ENCODE measurements at places on chromosomes 2 and 18.

GRCh38 chr18:10457128-10457527, 2.7 kb downstream of the APCDD1 start:
- H3K27me3 ChIP-seq = peaks cover 37% of the 10 kb centered on the region
- no peak overlapping the region for H3K4me3 ChIP-seq
- H3K36me3 ChIP-seq = no peaks in the 10 kb centered on the region
- DNase-seq = no peak
- no peak overlapping the region for H3K27ac ChIP-seq

DNA sequence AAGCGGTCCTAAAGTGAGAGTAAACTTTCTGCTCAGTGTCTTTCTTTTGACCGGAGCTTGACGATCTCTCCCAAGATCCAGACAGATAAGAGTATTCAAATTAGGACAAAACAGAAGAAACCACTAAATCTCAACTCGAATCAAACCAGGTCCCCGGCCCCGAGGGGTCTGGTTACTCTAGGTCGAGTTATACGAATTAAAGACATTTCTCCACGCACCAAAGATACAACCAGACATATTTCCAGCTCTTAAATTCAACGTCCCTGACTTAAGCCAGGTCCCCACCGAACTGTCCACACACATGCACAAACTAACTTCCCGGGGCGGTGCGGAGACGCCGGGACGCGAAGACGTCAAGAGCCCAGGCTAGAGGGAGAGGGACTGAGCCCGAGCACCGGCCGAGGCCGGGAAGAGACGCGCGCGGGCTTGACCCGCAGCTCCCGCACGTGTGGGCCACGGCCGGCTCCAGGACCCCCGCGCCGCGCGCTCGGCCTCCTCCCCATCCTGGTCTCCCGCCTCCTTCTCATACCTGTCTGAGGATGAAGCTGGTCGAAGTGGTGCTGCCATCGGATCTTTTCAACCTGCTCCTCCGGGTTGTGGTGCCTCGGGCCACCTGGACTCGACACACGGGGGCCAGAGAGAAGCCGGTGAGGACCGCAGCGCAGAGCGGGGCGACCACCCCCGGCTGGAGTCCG, 896 bp downstream of the CACNB4 start:
- peak overlapping the region; percentile 85 for H3K4me3 ChIP-seq
- DNase-seq = no peak
- peaks cover 7% of the 10 kb centered on the region for H3K4me1 ChIP-seq
- H3K36me3 ChIP-seq = no peaks in the 10 kb centered on the region
- peak overlapping the region; percentile 39 for H3K27ac ChIP-seq

GRCh38 chr2:220228310-220229006, 601.0 kb downstream of the SLC4A3 start:
- no peak for DNase-seq
- H3K27me3 ChIP-seq = no peaks in the 10 kb centered on the region
- H3K4me3 ChIP-seq = no peak overlapping the region
- no peak overlapping the region for H3K27ac ChIP-seq
- peaks cover 17% of the 10 kb centered on the region for H3K4me1 ChIP-seq

GRCh38 chr18:45359275-45360009, 255.8 kb upstream of the SLC14A2 start:
- peaks cover 27% of the 10 kb centered on the region for H3K27me3 ChIP-seq
- peak overlapping the region; percentile 22 for H3K4me3 ChIP-seq
- DNase-seq = peak; percentile 36
- peak overlapping the region; percentile 78 for H3K27ac ChIP-seq
- no peaks in the 10 kb centered on the region for H3K36me3 ChIP-seq

DNA sequence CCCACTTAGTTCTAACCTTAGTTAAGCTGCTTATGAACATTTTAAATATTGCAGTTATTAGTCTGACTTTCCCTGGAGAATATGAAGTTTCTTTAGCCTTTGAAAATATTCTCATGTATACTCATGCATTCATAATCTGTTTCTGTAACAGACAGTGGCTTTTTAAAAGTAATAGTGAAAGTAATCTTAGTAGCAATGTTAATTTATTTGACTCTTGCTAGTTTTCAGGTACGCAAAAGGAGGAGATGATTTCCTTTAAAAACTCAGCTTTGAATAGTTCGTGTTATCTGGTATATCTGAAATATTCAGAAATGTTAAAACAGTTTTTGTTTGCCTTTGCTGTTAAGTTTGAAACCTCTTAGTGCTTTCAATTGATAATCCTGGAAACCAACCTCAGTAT, 3.8 kb downstream of the ANKRD12 start:
- DNase-seq = no peak
- no peak overlapping the region for H3K4me3 ChIP-seq
- no peaks in the 10 kb centered on the region for H3K27me3 ChIP-seq
- no peak overlapping the region for H3K27ac ChIP-seq

DNA sequence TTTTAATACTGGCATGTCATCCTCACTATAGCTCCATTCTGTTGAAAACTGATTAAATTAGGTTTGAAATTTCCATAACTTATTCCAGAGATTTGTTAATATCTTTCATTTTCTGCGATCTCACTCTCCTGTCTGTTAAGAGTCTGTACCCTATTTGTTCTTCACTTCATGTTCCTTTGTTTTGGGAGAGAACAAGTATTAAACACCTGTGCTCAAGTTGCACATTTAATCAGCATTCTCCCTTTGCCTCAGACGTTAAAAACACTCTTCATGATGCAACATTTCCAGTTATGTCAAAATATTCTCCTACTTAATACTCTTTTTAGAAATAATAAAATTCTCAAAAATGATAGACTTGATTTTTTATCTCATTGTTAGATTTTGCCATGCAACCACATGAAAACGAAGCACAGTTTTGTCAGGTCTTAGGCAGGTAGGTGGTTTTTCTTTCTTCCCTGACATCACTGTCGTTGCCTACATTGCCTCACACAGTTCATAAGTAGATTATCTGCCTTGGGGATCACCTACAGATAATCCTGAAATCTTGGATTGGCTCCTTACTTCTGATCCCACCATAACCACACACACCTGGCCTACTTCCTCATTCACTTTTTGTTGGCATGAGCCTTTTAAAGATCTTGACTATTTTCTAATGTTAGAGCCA, 109.9 kb downstream of the GAREM1 start:
- no peak overlapping the region for H3K27ac ChIP-seq
- no peak for DNase-seq
- peaks cover 1% of the 10 kb centered on the region for H3K36me3 ChIP-seq
- H3K27me3 ChIP-seq = peaks cover 4% of the 10 kb centered on the region
- peaks cover 10% of the 10 kb centered on the region for H3K4me1 ChIP-seq

DNA sequence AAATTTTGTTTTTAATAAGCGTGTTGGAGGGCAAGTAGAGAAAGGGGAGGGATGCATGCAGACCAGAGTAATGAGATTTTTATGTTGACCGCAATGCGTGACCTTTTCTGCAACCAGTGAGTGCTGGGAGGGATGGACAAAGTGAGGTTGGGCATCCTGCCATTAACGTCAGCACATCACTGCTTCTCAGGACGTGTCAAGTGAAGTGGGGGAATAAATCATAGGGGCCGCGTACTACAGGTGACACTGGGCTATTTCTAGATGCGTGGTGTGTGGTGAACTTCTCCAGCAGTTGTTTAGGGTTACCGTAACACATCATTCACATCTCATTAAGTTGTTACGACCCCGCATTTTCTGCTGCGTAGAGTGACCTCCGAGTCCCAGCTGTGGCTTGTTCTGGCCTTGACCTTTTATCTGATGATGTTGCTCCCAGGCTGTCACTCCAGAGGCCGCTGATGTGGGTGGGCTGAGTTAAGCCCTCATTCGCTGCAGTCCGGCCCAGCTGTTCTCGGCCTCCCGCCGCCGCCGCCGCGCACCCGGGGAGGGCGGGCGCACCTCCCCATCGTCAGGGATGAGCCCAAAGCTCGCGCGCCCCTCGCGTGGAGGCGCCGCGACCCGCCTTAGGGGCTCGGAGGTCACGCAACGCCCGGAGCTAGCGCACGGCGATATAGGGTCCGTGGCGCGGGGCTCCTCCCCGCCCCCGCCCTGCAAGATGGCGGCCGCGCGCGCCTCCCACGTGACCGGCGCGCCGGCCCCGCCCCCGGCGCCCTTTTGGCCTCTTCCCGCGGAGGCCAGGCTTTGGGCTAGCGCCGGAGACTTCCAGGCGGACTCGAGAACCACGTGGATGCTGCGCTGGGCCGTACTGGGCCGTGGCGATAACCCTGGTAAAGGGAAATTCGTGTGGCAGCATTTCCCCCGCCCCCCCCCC, 3.5 kb downstream of the ZCCHC2 start:
- peaks cover 27% of the 10 kb centered on the region for H3K4me1 ChIP-seq
- H3K4me3 ChIP-seq = peak overlapping the region; percentile 81
- H3K36me3 ChIP-seq = peaks cover 2% of the 10 kb centered on the region
- no peaks in the 10 kb centered on the region for H3K27me3 ChIP-seq
- DNase-seq = peak; percentile 60
- peak overlapping the region; percentile 91 for H3K27ac ChIP-seq

DNA sequence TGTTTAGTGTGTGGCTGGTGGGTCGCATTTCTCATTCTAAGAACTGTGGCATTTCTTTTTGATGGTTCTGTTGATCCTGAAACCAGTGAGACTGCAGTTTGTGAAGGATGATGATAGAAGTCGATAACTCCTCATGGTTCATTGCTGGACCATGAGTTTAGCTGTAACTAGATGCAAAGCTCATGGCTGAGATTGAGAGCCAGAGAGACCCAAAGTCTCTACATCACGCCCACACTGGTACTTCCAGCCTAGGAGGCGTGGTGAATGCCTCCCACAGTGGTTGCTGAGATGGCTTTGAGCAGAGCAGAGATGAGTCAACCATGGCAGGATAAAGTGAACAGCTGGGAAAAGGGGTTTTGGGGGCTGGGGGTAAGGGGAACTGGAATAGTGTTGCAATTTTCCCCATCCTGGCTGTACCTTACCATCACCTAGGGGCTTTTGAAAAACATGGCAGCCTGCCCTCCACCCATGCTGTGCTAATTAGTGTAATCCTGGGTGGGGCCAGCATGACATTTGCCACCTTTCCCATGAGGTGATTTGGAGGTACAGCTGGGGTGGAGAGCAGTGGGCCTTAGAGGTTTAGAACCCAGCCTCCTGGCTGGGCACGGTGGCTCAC, 24.1 kb downstream of the INPP4A start:
- no peaks in the 10 kb centered on the region for H3K27me3 ChIP-seq
- H3K36me3 ChIP-seq = peaks cover 1% of the 10 kb centered on the region
- no peak overlapping the region for H3K4me3 ChIP-seq

GRCh38 chr2:9782197-9782719, 61.0 kb upstream of the TAF1B start:
- H3K4me3 ChIP-seq = no peak overlapping the region
- no peak overlapping the region for H3K27ac ChIP-seq
- no peaks in the 10 kb centered on the region for H3K36me3 ChIP-seq
- H3K27me3 ChIP-seq = peaks cover 4% of the 10 kb centered on the region
- no peak for DNase-seq

DNA sequence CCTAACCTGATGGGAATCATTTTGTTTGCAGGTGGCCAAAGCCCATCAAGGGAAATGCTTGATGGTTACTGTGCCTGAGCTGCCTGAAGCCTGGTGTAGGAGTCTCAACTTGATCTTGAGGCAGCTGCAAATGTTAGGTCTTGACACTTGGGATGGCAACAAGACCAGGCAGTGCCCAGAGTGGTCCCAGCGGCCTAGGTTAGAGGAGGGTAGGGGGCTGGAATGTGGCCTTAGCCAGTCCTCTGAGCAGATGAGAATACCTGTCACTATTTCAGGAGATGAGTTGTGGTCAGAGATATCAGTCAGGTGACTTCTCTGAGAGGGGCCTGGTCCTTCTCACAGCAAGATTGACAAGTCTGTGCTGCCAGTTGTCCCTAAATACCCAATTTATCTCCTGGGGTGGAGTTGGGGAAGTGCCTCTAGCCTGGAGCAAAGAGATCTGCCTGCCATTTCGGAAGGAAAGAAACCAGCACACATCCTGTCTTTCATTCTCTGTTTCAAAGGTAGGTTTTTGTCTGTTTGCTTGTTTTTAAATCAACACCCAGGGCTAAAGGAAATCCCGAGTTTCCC, 13.4 kb downstream of the SPTBN1 start:
- no peak for DNase-seq
- H3K4me3 ChIP-seq = no peak overlapping the region
- no peak overlapping the region for H3K27ac ChIP-seq
- H3K4me1 ChIP-seq = peaks cover 3% of the 10 kb centered on the region
- no peaks in the 10 kb centered on the region for H3K27me3 ChIP-seq

DNA sequence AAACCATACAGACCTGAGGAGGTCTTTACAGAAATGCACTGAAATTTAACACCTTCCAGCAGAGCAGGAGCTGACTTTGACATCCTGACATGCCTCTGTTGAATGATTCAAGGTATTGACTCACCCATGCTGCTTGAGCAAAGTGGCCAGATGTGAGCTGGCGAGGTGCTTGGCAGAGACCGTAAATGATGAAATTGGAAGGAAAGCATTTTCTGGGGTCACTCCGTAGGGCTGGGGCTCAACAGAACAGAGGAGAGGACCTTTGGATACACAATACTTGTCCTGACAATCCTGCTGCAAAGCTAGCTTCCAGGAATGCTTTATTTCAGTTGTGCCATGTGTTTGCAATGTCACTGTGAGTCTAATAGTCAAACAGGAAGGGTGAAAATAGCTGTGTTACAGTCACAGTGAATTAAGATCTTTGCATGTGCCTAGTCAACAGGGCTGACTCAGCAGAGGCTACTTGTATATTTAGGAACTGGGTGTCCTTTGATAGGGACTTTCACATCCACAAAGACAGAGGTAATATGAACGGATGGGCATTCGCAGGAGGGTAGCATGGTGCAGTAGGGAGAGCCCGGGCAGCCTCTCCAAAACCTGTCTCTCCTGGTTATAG, 31.6 kb upstream of the NCK2 start:
- H3K27ac ChIP-seq = peak overlapping the region; percentile 87
- H3K4me1 ChIP-seq = peaks cover 49% of the 10 kb centered on the region
- H3K27me3 ChIP-seq = peaks cover 14% of the 10 kb centered on the region
- DNase-seq = no peak

DNA sequence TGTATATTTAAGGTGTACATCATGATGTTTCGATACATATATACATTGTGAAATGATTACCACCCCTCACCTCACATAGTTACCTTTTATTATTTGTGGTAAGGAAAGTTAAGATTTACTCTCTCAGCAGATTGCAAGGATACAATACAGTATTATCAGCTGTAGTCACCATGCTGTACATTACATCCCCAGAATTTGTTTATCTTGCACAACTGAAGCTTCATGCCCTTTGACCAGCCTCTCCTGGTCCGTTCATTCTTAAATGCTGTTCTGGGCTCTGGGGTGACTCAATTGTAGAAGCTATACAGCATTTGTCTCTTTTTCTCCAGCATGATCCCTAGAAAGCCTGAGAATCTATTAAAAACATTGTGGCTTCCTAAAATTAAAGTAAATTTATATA, 90.8 kb downstream of the PTPRM start:
- no peaks in the 10 kb centered on the region for H3K36me3 ChIP-seq
- DNase-seq = no peak
- no peak overlapping the region for H3K27ac ChIP-seq
- H3K4me3 ChIP-seq = no peak overlapping the region
- no peaks in the 10 kb centered on the region for H3K27me3 ChIP-seq
- peaks cover 7% of the 10 kb centered on the region for H3K4me1 ChIP-seq

GRCh38 chr2:242075168-242075567, 205.6 kb downstream of the RTP5 start:
- H3K4me1 ChIP-seq = peaks cover 17% of the 10 kb centered on the region
- DNase-seq = no peak
- peaks cover 7% of the 10 kb centered on the region for H3K27me3 ChIP-seq
- H3K36me3 ChIP-seq = no peaks in the 10 kb centered on the region

Data from progenitor cell of endocrine pancreas (in vitro differentiated cells).